NCI-H2081 (cell line): ENCODE measurements at places on chromosomes 11 and 22.

DNA sequence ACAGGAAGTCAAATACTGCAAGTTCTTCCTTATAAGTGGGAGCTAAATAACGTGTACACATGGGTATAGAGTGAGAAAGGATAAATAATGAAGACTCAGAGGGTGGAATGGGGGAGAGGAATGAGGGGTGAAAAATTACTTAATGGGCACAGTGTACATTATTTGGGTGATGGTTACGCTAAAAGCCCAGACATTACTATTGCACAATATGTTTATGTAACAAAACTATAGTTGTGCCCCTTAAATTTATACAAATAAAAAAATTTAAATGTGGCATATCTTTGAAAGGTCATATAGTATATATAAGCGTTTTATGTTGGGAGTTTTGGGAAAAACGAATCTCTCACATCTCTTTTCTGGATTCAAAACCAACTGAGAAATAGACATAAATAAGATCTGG, 96.1 kb downstream of the KIF18A start:
- no peak for DNase-seq

DNA sequence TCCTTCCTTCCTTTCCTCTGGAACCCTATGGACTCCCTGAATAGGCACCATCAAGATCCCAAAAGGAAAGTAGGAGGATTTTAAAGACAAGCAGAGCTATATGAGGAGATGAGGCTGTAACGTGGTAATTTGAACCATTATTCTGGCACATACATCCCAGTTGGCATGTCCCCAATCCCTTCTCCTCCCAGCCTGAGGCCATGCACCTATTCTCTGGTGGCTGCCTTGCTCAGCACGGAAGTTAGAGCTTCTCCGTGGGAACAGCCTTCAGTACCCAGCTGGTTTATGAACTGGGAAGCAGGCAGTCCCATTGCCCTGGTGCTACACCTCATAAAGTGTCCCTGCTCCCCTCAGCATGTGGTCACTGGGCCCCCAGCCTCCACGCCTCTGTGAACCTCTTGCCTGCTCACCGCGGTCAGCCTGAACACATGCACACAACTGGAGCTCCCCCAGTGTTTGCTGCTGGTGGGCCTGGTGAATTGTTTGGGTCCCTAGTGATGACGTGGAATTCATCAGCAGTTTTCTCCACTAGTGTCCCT, 139.9 kb upstream of the PLET1 start:
- DNase-seq, result peak; percentile 5

DNA sequence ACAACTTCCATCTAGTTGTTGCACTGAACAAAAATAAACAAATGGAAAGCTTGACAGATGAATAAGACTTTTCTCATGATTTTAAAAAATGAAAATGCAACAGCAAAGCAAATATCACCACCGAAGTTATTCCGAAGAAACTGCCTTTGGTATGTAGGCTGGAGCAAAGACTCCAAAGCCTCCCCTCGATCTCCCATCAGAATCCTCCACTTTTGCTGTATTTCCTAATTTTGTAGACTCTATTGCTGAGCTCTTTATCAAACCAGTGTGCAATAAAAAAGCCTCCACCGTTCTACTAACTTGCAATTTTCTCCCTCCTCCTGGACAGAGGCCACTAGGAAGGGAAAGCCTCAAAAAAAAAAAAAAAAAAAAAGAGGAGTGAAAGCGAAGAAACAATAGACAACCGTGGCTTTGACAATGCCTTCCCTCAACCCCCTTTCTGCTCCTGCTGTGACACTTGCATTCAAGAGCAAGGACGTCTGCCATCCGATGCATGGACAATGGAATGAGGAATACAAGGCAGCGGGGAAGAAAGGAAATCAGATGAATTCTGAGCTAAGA, 190.9 kb upstream of the BLID start:
- DNase-seq, result no peak

GRCh38 chr11:83520849-83521248, 234.7 kb upstream of the CCDC90B start:
- DNase-seq, result no peak

DNA sequence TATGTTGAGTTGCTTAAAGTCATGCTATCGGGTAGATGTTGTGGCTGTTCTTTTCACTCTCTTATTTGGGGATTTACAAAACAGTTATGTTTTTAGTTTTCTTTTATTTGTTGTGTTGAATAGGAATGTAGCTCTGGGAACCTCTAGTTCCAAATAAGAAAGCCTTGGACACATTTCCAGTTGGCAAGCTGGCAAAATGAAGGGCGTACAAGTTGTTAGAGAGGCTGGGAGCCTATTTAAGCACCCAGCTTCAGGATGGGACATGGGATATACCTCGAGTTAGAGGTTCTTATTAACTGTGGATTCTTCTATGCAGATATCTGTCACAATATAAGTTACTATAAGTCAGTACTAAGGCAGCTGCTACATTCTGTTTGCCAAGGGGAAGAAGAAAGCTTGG, 22.8 kb downstream of the PPARA start:
- no peak for DNase-seq

DNA sequence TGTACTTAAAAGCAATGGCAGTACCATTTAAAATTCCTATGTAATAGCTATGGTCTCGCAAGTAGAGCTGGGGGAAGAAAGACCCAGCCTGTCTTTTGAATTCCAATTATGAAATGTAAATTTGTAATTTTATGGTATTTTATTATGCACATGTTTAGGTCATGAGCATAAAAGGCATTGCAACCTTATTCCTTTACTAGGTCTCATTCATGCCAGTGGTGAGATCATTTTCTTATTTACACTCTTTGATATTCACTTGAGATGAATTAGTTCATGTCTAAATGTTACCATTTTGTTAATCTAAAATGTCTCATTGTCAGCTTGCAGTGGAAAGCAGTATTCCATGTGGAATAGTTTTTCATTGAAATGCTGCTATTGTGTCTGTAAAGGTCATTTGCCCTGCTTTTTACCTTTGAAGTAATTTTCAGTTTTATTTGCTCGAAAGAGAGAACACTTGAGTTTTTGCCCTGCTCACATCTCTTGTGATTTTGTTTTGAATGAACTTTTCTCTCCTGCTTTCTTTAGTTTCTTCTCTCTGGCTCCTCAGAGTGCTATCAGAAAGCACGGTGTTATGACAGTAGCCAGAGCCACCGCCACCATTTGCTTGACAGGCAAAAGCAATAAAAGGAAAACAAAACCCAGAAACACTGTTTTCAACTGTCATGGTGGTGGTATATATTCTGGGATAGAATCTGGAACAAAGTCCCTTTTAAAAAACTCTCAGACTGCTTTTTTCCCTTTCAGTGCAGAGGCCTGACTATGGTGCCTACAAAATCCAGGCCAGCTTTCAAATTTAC, 37.2 kb upstream of the RAG2 start:
- DNase-seq, result no peak

- no peak for DNase-seq
Measured at GRCh38 chr11:123166071-123166559, 28.9 kb downstream of the CLMP start.
